Kasumi-1 (cell line): ENCODE measurements at places on chromosomes 2 and 18.

DNA sequence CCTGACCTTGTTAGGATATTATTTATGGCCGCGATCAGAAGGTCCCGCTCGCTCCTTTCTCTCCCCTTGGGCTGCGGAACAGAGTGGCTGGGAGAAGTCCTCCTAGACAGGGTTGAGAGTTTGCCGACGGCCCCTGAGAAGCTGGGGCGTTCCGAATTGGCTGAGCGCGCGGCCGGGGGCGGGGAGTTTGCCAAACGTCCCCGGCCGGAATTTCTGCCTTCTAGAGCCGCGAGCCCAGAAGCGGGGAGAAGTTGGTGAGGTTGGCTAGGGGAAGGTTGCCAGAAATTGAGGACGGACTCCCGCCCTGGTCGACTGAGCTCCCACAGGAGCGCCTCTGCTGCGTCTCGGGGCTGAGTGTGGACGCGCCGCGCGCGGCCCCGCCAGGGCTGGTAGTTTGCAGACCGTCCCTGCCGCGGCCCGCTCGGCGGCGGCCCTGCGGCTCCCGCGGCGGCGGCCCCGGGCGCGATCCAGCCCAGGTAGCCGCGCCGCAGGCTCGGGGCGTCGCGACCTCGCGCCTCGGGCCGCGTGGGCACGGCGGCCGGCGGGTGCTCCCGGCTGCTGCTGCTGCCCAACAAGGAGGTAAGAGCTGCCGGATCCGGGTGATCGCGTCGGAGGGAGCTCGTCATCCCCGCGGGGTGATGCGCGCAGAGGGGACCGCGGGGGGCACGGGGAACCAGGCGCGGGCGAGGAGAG, 134.0 kb upstream of the MGAT5 start:
- DNase-seq = peak; percentile 95

GRCh38 chr18:58316396-58317342, 272.6 kb downstream of the NEDD4L start:
- DNase-seq = no peak

GRCh38 chr2:37612382-37612781, 59.1 kb downstream of the CDC42EP3 start:
- DNase-seq = no peak

- DNase-seq = peak; percentile 28
These were observed 132.2 kb downstream of the TDRD15 start for GRCh38 chr2:21256006-21256405.

- DNase-seq = no peak
These were observed 46.1 kb downstream of the TACR1 start for GRCh38 chr2:75153221-75153620.

DNA sequence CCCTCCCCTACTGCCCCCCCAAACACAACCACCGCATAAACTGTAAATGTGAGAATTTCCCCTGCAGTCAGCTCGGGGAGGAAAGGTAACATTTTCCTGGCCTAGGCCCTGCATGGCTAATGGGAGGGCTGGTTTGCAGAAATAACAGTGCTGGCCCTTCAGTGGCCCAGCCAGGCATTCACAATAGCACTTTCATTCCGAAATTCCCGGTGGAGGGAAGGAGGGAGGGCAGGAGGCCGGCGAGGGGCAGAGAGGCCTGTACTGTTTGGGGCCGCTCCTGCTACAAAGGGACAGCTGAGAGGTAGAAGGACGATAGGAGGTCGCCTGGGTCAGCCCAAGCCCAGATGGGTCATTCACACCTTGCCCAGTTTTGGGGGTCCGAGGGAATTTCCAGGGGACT, 11.3 kb downstream of the CYP26B1 start:
- no peak for DNase-seq

- DNase-seq = no peak
These were observed 119.1 kb downstream of the AQP4 start for GRCh38 chr18:26746398-26746797.

- no peak for DNase-seq
These were observed 23.5 kb downstream of the TRPM8 start for GRCh38 chr2:233940376-233941276.

GRCh38 chr2:42249284-42249683, 80.1 kb downstream of the EML4 start:
- peak; percentile 17 for DNase-seq

DNA sequence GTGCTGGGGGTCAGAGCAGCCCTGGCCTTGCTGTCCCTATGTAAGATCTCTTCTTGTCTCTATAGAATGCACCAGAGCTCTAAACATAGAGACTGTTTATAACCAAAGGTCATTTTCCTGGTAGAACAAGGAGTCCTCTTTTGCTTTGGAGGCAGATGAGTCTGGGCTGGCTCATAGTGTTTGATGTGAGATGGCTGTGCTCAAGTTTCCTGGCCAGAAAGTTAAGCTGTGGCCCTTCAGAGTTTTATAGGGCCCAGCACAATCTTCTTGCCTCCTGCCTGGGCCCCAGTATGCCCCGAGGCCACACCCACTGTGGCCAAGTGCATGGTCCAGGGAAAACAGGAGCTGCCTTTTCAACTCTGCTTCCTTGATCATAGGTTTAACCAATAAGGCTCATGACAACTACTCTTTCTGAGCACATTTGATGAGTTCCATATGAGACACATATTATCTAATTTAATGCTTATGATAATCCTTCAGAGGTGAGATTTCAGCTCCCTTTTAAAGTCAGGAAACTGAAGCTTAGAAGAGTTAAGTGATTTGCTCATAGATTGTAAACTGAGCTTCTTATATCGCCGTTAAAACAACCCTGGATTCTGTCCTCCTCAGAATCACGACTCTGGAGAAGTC, 66.3 kb downstream of the MYCN start:
- DNase-seq = no peak

GRCh38 chr2:86055314-86055713, 50.4 kb downstream of the POLR1A start:
- no peak for DNase-seq
